Renal pelvis (tissue), 12 donors: ENCODE measurements at places on chromosomes 7 and 10. TPM values are rescaled to one million over a fixed set of nuclear protein-coding genes. Genes with fewer than 3 reads are reported as not detected.

NUTM2E gene
- polyA plus RNA-seq: 0.23 TPM

GRCh38 chr7:158315881-158316280 lies 271.7 kb downstream of the PTPRN2 start:
- no peak for DNase-seq

DNA sequence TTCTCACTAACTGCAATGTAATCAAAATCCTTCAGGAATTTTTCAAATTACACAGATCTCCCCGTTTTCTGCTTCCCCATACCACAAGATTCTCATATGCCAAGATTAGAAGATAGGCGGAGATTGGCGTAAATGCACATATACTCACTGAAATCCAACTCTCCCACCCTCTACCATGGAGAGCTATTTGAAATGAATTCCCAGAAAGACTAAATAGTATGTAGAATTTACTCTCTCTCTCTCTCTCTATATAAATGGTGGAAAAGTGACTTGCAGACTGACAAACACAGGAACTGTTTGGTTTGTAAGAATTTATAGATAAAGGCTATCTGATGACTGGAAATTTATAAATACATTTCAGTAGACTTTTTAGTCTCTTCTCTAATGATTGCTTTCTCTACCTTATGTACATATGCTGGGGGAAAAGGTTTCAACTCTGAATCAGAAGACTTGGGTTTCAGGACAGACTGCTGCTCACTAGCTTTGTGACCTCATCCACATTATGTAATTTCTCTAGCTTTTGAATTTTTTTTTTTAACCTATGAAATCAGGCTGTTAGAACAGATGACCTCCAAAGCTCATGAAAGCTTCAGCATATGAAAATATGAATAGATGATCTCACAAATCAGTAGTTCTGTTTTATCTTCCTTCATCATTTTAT lies 67.8 kb upstream of the CSTF2T start:
- DNase-seq: no peak

- DNase-seq: no peak
Observed at GRCh38 chr7:12303062-12303461, 92.0 kb downstream of the TMEM106B start.

DNA sequence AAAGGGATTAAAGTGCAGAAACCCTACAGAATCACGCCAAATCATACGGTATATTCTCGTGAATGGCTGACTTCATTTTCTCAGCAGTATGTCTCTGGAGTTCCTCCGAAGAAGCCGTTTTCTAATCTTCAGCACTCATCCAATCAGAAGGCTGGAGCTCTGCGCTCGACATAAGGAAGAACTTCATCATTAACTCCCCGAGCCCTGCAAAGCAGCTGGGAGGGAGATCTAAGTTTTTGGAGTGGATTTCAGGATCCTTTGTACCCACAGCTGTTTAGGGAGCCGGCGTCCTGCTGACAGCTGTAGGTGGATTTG lies 40.7 kb upstream of the SDK1 start:
- no peak for DNase-seq

DNA sequence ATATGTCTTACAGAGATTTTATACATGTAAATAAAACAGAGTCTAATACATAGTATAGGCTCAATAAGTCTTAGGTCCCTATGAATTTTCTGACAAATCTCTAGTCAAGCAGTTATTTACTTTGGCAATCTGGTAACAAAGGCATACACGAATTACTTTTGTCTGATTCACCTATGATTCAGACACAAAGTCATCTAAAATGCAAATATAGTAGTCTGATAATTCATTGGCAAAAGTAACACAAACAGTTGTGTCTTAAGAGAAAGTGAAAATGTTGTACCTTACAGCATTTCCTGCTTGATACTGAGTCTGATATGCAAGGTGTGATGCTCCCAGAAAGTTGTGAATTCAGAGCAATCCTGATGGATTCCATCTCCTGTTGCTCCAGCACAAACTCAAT lies 209.4 kb upstream of the PRSS1 start:
- DNase-seq: no peak
